ENCODE measurements at places on chromosomes 7 and 10.

DNA sequence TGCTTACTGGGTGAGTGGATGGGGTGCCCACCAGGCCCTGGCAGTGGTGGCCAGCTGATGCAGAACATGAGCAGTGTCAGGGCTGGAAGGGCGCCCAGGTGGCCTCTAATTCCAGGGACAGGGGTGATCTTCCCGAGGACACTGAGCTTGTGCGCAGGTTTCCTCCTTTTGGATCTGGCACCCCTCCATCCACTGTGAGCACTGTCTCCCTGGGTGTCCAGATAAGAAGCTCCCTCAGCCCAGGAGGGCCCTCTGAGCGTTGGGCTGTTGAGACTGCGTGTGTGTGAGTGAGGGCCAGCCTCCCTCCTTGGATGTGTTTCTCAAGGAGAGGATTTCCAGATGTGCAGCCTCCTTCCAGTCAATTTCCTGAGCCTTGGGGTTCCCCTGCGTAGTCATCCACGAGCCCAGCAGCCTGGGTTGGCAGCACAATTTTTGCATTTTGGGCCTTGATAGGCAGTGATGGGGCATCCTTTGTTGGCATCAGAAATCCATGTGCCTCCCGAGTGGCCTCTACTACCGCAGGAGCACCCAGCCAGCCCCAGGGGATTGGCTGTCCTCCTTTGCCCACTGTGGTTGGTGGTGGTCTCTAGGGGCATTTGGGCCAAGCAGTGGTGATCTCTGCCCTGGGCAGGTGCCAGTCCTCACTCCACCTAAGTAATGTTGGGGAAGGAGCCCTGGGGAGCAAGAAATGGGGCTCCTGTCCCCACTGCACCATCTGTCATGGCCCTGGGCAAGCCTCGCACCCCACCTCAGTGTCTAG, 20.9 kb upstream of the BTBD16 start:
- peaks cover 26% of the 10 kb centered on the region for H3K36me3 ChIP-seq
- no peak overlapping the region for H3K4me3 ChIP-seq

DNA sequence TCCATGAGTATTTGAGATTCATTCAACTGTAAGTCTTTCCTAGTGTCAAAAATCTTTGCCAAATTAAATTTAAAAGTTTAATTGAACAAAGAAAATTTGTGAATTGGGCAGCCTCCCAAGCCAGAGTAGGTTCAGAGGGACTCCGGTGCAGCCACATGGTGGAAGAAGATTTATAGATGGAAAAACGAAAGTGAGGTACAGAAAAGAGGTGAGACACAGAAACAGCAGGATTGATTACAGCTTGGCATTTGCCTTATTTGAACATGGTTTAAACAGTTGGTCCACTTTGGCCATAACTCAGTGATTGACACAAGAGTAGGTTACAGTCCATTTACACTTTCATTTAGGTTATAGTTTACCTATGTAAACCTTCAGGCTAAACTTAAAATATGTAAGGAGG, 465.8 kb downstream of the ARL4A start:
- H3K27me3 ChIP-seq: no peaks in the 10 kb centered on the region
- no peak overlapping the region for H3K4me3 ChIP-seq
- H3K36me3 ChIP-seq: no peaks in the 10 kb centered on the region
- DNase-seq: no peak

DNA sequence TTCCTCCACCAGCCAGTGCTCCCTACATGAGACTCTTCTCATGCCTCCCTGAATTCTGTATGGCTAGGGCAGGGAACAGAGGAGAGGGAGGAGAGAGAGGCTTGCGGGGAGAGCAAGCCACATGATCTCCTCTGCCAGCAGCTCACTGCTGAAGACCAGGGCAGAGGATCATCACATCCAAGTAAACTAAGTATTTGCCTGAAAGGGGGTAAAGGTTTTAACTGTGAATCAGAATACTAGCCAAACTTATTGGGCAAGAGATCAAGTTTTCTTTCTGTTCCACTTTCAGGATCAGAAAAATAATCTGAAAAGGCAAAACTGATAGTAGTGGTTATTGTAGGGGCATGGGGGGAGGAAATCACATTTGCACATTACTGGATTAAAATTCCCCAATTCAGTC, 17.8 kb upstream of the ERCC6 start:
- no peak for DNase-seq
- H3K4me3 ChIP-seq: no peak overlapping the region
- H3K27ac ChIP-seq: no peak overlapping the region

DNA sequence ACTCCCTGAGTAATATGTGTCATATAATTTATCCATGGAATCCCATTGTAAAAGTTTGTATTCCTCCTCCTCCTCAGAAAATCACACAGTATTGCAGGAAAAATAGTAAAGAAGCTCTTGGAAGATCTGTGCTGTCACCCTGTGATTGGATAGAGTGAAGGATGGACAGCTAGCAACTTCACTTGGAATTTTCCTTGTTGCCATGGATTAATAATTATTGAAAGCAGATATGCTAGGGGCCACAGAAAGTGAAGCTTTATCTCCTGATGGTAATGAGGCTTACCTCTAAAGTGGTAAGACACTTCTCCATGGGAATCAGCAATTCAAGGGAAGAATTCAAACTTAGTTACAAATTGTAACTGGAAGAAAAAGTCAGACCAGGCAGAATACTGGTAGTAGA, 48.8 kb downstream of the PHYHIPL start:
- H3K4me3 ChIP-seq: no peak overlapping the region
- H3K27ac ChIP-seq: no peak overlapping the region
- no peaks in the 10 kb centered on the region for H3K36me3 ChIP-seq
- H3K4me1 ChIP-seq: no peaks in the 10 kb centered on the region
- no peak for DNase-seq
- H3K27me3 ChIP-seq: no peaks in the 10 kb centered on the region

- H3K4me3 ChIP-seq: no peak overlapping the region
- peaks cover 5% of the 10 kb centered on the region for H3K4me1 ChIP-seq
- H3K27me3 ChIP-seq: peaks cover 1% of the 10 kb centered on the region
- DNase-seq: peak; percentile 71
- no peaks in the 10 kb centered on the region for H3K36me3 ChIP-seq
These were observed 11.2 kb upstream of the ZNF485 start for GRCh38 chr10:43594944-43595589.

GRCh38 chr10:132869621-132870020, 72.7 kb downstream of the CFAP46 start:
- H3K27me3 ChIP-seq: peaks cover 4% of the 10 kb centered on the region
- no peaks in the 10 kb centered on the region for H3K4me1 ChIP-seq
- no peak overlapping the region for H3K4me3 ChIP-seq

GRCh38 chr7:5629941-5630340, 151.5 kb downstream of the RNF216 start:
- no peak overlapping the region for H3K4me3 ChIP-seq
- peak; percentile 89 for DNase-seq
- H3K27ac ChIP-seq: peak overlapping the region; percentile 43
- peaks cover 9% of the 10 kb centered on the region for H3K36me3 ChIP-seq

- H3K4me1 ChIP-seq: no peaks in the 10 kb centered on the region
- H3K36me3 ChIP-seq: no peaks in the 10 kb centered on the region
- no peak overlapping the region for H3K27ac ChIP-seq
- DNase-seq: peak; percentile 19
- H3K27me3 ChIP-seq: no peaks in the 10 kb centered on the region
These were observed 76.6 kb downstream of the CNNM2 start for GRCh38 chr10:102994531-102995295.

DNA sequence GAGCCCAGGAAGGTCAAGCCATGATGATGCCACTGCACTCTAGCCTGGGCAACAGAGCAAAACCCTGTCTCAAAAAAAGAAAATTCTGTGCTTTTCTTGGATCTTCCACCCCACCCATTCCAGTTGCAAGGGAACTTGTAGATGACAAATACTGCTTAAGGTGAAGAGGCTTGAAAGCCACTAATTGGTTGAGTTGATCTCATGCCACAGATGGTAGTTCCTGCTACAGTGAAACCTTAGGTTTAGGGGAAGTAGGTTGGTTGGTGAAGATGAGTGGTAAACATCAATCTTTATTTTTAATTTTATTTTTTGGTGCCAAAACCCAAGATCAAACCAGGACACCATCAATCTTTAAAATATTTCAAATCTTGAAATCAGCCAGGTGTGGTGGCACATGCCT, 2.9 kb upstream of the GDI2 start:
- no peaks in the 10 kb centered on the region for H3K27me3 ChIP-seq
- peaks cover 1% of the 10 kb centered on the region for H3K4me1 ChIP-seq
- no peaks in the 10 kb centered on the region for H3K36me3 ChIP-seq

Data from mesenchymal stem cell (in vitro differentiated cells and primary cell).